ENCODE measurements at places on chromosomes 12 and 14. TPM values are rescaled to one million over a fixed set of nuclear protein-coding genes. Genes with fewer than 3 reads are reported as not detected.

The PLEKHD1 gene
- total RNA-seq: 0.08 TPM

The PLBD1 gene
- 37.8 TPM for total RNA-seq

The KRT77 gene
- not detected for total RNA-seq

The KRT71 gene
- not detected for total RNA-seq

The SLC24A4 gene
- total RNA-seq: not detected

The CEBPE gene
- not detected for total RNA-seq

The KCNA5 gene
- total RNA-seq: not detected

The FOXA1 gene
- total RNA-seq: 8.7 TPM

The MTERF2 gene
- 10.9 TPM for total RNA-seq

The KRT78 gene
- total RNA-seq: not detected

The OTX2 gene
- not detected for total RNA-seq

The A2M gene
- total RNA-seq: 2.1 TPM

The RTL1 gene
- total RNA-seq: not detected

The GNB3 gene
- total RNA-seq: 0.21 TPM

The MAP1LC3B2 gene
- 1.9 TPM for total RNA-seq

DNA sequence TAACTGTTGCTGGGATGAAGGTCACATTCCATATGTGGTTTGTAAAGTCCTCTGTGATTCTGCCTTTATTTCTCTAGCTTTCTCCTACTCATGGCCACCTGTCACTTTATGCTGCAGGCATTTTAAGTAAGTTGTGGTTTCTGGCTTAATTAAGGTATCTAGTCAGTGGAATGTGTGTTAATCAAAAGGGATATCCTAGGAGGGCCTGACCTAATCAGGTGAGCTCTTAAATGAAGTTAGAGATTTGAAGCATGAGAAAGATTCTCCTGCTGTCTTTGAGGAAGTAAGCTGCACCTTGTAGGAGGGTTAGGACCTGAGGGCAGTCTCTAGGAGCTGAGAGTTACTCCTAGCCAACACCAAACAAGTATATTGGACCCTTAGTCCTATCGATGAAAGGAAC is 90.3 kb downstream of the ETNK1 start:
- no peak for DNase-seq

DNA sequence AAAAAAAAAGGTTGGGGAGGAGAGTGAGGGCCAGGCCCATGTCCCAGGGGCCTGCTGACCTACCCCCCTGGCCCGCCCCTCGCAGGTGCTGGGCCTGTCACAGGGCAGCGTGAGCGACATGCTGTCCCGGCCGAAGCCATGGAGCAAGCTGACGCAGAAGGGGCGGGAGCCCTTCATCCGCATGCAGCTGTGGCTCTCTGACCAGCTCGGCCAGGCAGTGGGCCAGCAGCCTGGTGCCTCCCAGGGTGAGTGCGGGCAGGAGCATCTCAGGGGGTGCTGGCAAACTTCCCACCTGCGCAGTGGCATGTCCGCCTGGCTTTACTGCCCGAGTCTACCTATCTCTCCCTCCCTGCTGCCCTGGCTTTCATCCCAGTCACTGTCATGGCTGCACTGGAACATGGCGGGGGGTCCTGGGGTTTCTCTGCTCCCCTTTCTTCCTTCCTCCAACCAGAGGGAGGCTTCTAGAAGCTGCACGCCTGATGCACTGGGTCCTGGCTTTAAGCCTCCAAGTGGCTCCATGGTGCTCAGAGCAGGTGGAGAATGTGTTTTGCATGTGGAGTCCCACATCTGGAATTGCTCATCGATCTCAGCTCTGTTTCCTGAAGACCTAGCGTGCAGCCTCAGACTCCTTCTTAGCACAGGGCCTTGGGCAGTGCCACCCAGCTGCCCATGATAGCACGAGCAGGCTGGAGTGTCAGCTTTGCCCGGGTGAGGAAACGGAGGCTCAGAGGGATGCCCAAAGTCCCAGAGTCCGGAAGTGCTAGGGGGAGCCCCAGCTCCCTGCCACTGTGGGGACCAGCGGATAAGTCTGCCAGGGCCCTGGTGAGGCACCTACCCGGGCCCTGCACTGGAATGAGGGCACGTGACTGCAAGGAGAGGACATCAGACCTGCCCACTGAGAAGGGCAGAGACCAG is 46.3 kb downstream of the PHETA1 start:
- no peak for DNase-seq

- DNase-seq: no peak
Observed at GRCh38 chr12:92065018-92065499, 80.6 kb downstream of the BTG1 start.

- DNase-seq: no peak
Observed at GRCh38 chr12:71780237-71780822, 25.7 kb downstream of the RAB21 start.

GRCh38 chr14:67018720-67019119 is 170.5 kb upstream of the GARIN2 start:
- DNase-seq: no peak

DNA sequence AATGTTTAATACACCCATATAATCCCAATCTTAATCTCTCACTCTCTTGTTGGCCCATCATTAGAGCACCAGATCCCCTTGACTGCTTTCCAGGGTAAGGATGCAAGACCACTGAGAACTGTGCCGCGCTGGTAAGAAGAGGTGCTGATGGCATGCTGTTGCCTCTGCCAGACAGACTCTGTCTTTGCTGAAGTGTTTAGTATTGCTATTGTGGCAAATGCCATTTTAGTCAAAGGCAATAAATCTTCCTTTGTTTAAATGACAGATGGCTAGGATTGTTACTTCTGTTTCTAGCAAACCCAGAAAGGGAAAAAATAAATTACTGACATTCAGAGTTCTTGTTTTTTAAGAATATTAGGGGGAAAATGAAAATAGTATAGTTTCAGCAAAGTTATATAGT is 152.3 kb downstream of the MON2 start:
- no peak for DNase-seq

DNA sequence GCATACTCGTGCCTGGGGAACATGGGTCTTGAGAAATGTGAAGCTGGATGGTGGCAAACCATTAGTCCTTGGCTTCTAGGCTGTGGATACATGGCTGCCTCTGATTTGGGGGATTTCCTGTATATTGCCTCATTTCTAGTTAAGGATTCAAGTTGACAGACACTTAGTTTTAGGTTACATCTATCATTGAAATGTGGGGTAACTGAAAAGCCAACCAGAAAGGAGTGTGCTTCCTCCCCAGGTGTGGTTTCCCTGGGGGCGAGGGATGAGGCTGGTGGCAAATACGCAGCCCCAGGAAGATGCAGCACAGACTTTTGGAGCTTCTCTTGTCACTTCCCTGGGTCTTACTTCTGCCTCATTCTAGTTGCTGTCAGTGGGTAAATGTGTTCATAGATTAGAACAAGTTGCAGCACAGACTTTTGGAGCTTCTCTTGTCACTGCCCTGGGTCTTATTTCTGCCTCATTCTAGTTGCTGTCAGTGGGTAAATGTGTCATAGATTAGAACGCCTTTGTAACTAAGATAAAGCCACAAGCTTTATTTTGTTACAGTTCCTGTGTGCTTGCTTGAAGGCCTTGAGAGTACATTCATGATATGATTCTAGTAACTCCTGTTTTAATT is 85.1 kb downstream of the BORCS5 start:
- DNase-seq: no peak

DNA sequence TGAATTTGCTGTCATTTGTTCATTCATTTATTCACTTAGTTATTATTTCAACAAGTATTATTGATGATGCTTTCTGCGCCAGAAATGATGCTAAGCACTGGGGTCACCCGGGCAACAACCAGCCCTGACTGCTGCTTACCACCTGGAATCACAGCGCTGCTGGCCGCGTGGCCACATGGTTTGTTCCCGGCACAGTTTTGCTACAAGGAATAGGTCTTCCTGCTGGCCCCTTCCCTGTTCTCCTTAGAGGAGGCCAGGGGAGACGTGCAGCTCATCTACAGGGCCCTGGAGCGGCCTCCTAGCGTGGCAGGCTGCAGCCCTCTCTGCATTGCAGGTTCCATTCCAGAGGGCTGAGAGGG is 7.0 kb downstream of the JDP2 start:
- no peak for DNase-seq

GRCh38 chr14:35534873-35535482 is 1.0 kb downstream of the INSM2 start:
- no peak for DNase-seq

DNA sequence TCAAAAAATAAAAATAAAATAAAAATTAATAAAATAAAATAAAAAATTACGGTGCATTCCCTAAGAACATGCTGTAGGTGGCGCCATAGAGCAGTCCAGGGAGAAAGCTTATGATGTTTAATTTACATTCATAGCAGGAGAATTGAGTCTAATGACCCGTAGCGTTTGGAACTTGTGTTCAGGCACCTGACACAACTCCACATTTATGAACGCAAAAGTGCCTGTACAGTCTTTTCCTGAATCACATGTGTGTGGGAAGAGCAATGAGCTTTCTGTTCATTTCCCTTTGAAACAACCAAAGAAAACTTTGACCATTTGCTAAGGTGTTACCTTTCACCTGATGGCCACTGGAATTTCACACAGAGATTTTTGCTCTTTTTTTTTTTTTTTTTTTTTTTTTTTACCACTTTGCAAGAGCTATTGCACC is 60.6 kb upstream of the KCNA1 start:
- DNase-seq: peak; percentile 17

GRCh38 chr14:99137913-99138571 is 134.0 kb downstream of the BCL11B start:
- no peak for DNase-seq

- DNase-seq: no peak
Observed at GRCh38 chr14:89858089-89858488, 96.4 kb downstream of the EFCAB11 start.

GRCh38 chr12:48980953-48981756 is 3.0 kb downstream of the WNT1 start:
- no peak for DNase-seq

GRCh38 chr14:68741477-68741791 is 51.4 kb downstream of the ZFP36L1 start:
- DNase-seq: no peak

DNA sequence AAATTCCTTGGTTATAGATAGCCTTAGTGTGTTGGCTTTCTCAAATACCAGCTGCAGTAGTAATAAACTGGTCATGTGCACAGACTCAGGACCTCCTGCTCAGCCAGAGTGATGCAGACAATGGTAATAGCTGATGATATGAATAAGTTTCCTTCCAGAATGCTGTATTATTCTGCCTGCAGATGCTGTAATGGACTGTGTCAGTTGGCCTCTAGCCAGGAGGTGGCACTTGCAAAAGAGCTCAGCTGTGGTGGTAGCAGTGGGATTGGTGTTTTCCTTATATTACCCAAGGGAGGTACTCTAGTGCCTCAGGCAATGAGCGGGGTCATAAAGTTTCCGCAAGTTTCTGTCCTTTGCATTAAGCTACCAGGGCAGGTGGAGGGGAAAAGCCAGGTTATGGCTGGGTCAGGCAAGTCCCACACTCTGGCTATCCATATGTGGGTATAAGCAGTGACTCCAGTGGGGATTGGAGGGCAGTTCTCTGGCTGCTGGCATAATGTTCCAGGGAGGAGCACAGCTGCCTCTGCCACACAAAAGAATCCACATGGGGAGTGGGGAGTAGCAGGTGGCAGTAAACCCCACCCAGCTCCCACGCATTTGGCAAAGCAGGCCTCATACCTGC is 14.0 kb upstream of the MUCL1 start:
- DNase-seq: no peak

GRCh38 chr12:129028844-129029243 is 175.6 kb downstream of the GLT1D1 start:
- no peak for DNase-seq

GRCh38 chr12:42652048-42652447 is 62.5 kb upstream of the PRICKLE1 start:
- no peak for DNase-seq

DNA sequence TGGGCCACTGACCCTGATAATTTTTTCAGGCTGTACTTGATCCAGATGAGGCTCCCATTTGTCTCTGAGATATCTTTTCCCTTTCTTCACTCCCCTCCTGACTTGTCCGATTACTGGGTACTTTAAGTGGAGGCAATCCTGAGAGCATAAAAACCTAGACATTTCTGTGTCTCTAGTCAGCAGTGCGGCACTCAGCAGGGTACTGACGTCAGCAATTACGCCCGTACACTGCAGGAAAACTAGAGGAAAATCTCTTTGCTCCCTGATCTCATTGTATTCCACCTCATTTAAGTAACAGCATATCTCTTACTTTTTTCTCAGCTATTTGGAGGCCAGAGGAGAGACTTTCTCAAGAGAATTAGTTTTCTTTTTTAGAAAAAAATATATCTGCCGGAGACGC is 315.5 kb upstream of the OR4E1 start:
- no peak for DNase-seq

- DNase-seq: no peak
Observed at GRCh38 chr14:68727315-68728047, 65.4 kb downstream of the ZFP36L1 start.

GRCh38 chr12:6324936-6325750 is 14.7 kb downstream of the PLEKHG6 start:
- no peak for DNase-seq

GRCh38 chr14:88842414-88842813 is 18.0 kb downstream of the TTC8 start:
- no peak for DNase-seq

DNA sequence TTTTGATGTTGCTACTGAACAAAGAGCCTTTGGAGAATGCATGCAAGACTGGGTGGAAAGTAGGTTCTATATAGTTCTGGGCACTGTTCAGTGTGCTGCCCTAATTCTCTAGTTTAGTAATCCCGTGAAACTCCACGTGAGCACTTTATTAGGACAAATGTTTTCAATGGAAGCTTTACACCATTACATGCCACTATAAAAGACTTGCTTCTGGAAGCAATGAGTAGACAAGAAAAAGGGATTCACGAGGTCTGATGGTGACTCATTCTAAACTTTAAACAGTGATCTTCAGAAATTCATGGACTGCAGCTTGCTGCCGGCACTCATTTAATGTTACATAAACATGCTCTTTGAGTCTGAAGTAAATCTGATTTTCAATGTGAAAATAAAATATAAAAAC is 22.3 kb downstream of the ATG14 start:
- no peak for DNase-seq

- DNase-seq: no peak
Observed at GRCh38 chr14:75198291-75198933, 22.0 kb upstream of the TMED10 start.

- peak; percentile 1 for DNase-seq
Observed at GRCh38 chr14:76267322-76268046, 108.5 kb upstream of the ESRRB start.

DNA sequence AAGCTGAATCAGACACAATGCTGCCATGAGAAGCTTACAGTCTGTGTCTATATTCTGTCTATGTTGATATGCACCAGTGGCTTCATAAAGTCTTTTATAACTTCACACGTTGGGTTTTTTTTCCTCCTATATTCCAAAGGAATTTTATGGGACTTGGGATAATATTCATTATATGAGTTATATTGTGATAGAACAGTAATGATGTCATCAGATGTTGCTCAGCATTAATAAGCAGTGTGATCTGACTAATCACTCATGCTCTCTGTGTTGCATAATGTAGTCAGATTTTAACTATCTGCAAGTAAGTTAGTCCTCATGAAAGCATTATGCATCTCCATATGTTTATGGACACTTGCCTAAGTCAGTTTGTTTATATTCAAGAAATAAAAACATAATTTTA is 159.6 kb downstream of the PLCZ1 start:
- DNase-seq: no peak

GRCh38 chr14:21263284-21264024 is 5.8 kb downstream of the HNRNPC start:
- no peak for DNase-seq

- no peak for DNase-seq
Observed at GRCh38 chr14:100096656-100097055, 31.4 kb downstream of the EVL start.
